HFFc6 (cell line): ENCODE measurements at places on chromosomes 16 and 17. TPM values are rescaled to one million over a fixed set of nuclear protein-coding genes. Genes with fewer than 3 reads are reported as not detected.

GRCh38 chr17:51121620-51122472 is 1.2 kb upstream of the SPAG9 start:
- peak; percentile 95 for DNase-seq
- H3K27ac ChIP-seq = peak overlapping the region; percentile 99
- H3K4me1 ChIP-seq = peaks cover 47% of the 10 kb centered on the region
- no peaks in the 10 kb centered on the region for H3K36me3 ChIP-seq
- peaks cover 5% of the 10 kb centered on the region; the same call in 1 of the 2 replicates for H3K27me3 ChIP-seq
- peak overlapping the region; percentile 90 for H3K4me3 ChIP-seq

GRCh38 chr17:78322858-78323455 is 36.9 kb downstream of the SOCS3 start:
- peaks cover 2% of the 10 kb centered on the region; the same call in 1 of the 2 replicates for H3K27me3 ChIP-seq
- no peaks in the 10 kb centered on the region for H3K36me3 ChIP-seq
- DNase-seq = no peak
- H3K27ac ChIP-seq = peak overlapping the region; percentile 100

Gene ANKS3
- total RNA-seq = 19.8 and 23.9 TPM in 2 replicates

Gene CA7
- total RNA-seq = not detected in 2 replicates

Gene LSM12
- 89.5 to 90.6 TPM (median 89.9 TPM) in 3 replicates for total RNA-seq

Gene PYDC1
- total RNA-seq = not detected in 3 replicates

- no peak for DNase-seq
- H3K4me3 ChIP-seq = no peak overlapping the region
Observed at GRCh38 chr16:68781784-68782183, 44.7 kb downstream of the CDH1 start.

GRCh38 chr17:9203771-9204425 is 182.6 kb downstream of the NTN1 start:
- no peak overlapping the region for H3K4me3 ChIP-seq
- H3K27ac ChIP-seq = no peak overlapping the region
- no peak for DNase-seq
- peaks cover 7% of the 10 kb centered on the region for H3K27me3 ChIP-seq

GRCh38 chr17:79843474-79843815 is 4.2 kb upstream of the CBX4 start:
- peaks cover 8% of the 10 kb centered on the region; the same call in 1 of the 2 replicates for H3K4me1 ChIP-seq
- H3K27me3 ChIP-seq = peaks cover 21% of the 10 kb centered on the region
- no peak overlapping the region for H3K27ac ChIP-seq
- H3K36me3 ChIP-seq = 0 out of 2 replicates have a peak, but pooled peaks cover under 1% of the 10 kb centered on the region
- DNase-seq = no peak
- H3K4me3 ChIP-seq = peak overlapping the region; percentile 86

GRCh38 chr17:68847711-68848110 is 107.5 kb downstream of the ABCA8 start:
- no peaks in the 10 kb centered on the region for H3K4me1 ChIP-seq
- H3K27ac ChIP-seq = no peak overlapping the region

- peaks cover 13% of the 10 kb centered on the region for H3K4me1 ChIP-seq
- peaks cover 6% of the 10 kb centered on the region; the same call in 1 of the 2 replicates for H3K27me3 ChIP-seq
- DNase-seq = no peak
- no peak overlapping the region for H3K4me3 ChIP-seq
- no peak overlapping the region for H3K27ac ChIP-seq
Observed at GRCh38 chr16:2865651-2866050, 7.7 kb upstream of the PRSS22 start.

DNA sequence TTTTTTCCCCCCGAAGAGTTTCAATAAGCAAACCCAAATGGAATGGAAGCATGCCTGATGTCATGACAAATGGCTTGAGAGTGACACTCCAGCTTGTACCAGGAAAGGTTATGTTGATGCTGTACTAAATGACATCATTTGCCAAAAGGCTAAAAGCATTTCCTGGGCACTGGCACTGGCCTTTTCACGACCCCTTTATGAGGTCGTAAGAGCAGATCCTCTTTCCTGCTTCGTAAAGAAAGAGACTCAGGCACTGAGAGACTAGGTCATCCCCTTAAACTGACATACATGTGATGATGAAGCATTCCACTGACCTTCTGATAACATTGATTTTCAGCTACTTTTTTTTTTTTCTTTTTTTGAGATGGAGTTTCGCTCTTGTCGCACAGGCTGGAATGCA is 30.5 kb downstream of the CEP295NL start:
- DNase-seq = no peak
- peaks cover 29% of the 10 kb centered on the region for H3K36me3 ChIP-seq
- peaks cover 13% of the 10 kb centered on the region for H3K27me3 ChIP-seq
- H3K27ac ChIP-seq = no peak overlapping the region
- H3K4me1 ChIP-seq = peaks cover 67% of the 10 kb centered on the region

DNA sequence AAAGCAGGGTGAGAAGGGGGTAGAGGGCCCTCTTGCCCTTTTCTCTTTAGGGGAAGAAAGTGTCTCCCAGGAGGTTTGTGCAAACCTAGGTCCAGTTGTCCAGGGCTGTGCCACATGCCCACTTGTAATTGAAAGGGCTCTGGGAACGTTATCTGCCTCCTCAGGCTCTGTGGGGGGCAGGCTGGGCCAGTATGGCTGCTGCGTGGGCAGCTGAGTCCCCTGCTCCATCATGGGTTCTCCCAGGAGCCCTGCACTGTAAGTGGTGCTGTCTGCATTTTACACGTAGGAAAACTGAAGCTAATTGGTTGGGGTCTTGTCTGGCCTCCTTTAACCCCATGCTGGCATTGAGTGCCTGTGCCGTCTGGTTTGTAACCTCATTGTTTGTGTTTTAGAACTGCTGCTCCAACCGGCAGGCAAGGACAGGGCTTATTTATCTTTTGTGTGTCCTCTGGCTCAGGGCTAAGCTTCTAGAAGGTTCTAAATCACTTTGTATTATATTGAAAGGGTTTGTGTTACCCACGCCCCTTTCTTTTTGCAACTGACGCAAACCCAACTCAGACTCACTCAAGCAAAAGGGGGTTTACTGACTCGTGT is 117.7 kb upstream of the CIBAR2 start:
- peaks cover 2% of the 10 kb centered on the region for H3K27me3 ChIP-seq
- H3K4me3 ChIP-seq = no peak overlapping the region
- DNase-seq = no peak
- peaks cover 48% of the 10 kb centered on the region for H3K4me1 ChIP-seq
- no peaks in the 10 kb centered on the region; the same call in 1 of the 2 replicates for H3K36me3 ChIP-seq

DNA sequence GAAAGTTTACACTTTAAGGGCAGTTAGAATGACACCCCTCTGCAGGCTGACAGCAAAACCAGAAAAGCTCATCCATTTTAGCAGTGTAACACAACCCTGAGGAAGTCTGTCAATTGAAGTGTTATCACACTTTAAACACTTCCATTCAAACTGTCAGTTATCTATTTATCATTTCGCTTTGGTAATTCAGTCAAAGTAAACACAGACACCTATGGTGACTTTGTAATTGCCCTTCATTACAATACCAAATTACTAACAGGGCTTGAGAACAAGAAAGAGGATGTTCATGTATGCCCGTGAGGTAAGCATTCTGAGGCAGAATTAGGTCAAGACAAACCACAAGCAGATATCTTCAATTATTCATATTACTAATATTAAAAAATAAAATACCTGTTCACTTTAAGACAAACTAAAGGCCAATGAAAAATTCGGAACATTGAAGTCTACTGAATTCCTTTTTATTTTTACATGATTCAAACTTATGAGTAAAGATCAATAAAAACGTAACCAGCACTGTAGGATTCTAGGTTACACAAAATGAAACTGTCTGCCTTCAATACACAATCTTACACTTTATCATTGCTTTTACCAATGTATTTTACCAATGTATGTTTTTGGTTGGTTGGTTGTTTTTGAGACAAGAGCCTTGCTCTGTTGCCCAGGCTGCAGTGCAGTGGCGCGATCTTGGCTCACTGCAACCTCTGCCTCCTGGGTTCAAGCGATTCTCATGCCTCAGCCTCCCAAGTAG is 57.1 kb downstream of the BRIP1 start:
- H3K36me3 ChIP-seq = peaks cover 11% of the 10 kb centered on the region; the same call in 1 of the 2 replicates
- no peaks in the 10 kb centered on the region for H3K27me3 ChIP-seq
- H3K4me1 ChIP-seq = peaks cover 53% of the 10 kb centered on the region

Gene MEOX1
- not detected in 3 replicates for total RNA-seq

GRCh38 chr17:28346199-28346580 is 10.6 kb downstream of the TNFAIP1 start:
- peak overlapping the region; percentile 97 for H3K27ac ChIP-seq
- H3K4me3 ChIP-seq = peak overlapping the region; percentile 71
- H3K4me1 ChIP-seq = peaks cover 34% of the 10 kb centered on the region
- H3K36me3 ChIP-seq = peaks cover 38% of the 10 kb centered on the region

DNA sequence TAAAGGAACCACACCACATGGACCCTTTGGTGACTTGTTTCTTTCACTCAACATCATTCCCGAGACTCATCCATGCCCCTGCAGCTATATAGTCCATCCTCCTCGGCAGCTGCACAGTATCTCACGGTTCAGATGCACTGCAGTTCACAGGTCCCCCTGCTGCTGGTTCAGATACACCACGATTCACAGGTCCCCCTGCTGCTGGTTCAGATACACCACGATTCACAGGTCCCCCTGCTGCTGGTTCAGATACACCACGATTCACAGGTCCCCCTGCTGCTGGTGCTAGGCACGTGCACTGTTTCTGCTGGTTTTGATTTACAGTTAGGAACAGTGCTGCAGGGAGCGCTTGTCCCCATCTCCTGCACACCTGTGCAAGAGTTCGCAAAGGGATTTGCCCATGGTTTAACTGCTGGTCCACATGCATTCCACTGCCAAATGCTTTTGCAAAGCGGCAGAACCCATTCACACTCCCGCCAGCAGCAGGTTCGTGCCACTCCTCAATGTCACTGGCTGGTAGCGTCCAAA is 3.8 kb downstream of the HSDL1 start:
- no peak overlapping the region for H3K27ac ChIP-seq
- no peak overlapping the region for H3K4me3 ChIP-seq
- H3K36me3 ChIP-seq = no peaks in the 10 kb centered on the region
- no peaks in the 10 kb centered on the region; the same call in 1 of the 2 replicates for H3K27me3 ChIP-seq
- no peak for DNase-seq
- H3K4me1 ChIP-seq = peaks cover 34% of the 10 kb centered on the region

DNA sequence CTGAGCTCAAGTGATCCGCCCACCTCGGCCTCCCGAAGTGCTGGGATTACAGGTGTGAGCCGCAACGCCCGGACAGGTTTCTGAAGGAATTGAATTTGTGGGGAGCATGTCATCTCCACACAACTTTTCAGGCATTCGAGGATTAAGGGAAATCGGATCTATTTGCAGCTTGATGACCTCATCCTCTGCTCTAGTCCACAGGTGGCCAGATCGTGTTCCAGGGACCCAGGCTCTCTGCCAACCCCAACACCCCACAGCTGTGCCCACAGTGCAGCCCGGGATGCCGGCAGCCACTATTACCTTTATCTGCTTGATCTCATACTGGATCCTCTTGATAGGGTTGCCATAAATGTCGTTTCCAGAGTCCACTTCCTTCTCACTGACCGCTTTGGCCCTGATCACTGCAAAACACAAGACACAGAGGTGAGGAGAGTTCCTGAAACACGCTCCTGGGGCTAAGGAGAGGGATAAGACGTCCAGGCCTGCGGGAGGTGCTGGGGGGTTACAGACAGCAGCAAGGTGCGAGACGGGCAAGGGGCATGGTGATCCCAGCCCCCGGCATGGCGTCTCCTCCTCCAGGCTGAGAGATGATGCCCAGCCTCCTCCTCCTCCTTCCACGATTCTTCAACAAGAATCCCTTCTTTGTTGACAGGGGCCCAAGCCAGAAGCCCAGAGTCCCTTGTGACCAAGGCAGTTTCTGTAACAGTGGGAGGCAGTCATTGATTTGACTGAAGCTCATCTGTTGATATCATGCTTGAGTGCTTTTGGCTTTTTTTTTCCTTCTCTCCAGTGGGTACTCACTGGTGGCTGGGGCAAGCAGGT is 29.3 kb downstream of the CEP295NL start:
- peaks cover 21% of the 10 kb centered on the region for H3K36me3 ChIP-seq
- no peak for DNase-seq
- H3K4me1 ChIP-seq = peaks cover 63% of the 10 kb centered on the region
- peaks cover 9% of the 10 kb centered on the region for H3K27me3 ChIP-seq
- peak overlapping the region; percentile 54; the same call in 1 of the 2 replicates for H3K27ac ChIP-seq

GRCh38 chr17:68737761-68738443 is 136.7 kb upstream of the FAM20A start:
- no peaks in the 10 kb centered on the region for H3K4me1 ChIP-seq
- peaks cover 3% of the 10 kb centered on the region; the same call in 1 of the 2 replicates for H3K27me3 ChIP-seq
- no peak for DNase-seq
- no peaks in the 10 kb centered on the region for H3K36me3 ChIP-seq

Gene TLCD2
- 3.2 and 4.0 TPM in 2 replicates for total RNA-seq

Gene RANGRF
- 25.8 and 31.5 TPM in 2 replicates for total RNA-seq

DNA sequence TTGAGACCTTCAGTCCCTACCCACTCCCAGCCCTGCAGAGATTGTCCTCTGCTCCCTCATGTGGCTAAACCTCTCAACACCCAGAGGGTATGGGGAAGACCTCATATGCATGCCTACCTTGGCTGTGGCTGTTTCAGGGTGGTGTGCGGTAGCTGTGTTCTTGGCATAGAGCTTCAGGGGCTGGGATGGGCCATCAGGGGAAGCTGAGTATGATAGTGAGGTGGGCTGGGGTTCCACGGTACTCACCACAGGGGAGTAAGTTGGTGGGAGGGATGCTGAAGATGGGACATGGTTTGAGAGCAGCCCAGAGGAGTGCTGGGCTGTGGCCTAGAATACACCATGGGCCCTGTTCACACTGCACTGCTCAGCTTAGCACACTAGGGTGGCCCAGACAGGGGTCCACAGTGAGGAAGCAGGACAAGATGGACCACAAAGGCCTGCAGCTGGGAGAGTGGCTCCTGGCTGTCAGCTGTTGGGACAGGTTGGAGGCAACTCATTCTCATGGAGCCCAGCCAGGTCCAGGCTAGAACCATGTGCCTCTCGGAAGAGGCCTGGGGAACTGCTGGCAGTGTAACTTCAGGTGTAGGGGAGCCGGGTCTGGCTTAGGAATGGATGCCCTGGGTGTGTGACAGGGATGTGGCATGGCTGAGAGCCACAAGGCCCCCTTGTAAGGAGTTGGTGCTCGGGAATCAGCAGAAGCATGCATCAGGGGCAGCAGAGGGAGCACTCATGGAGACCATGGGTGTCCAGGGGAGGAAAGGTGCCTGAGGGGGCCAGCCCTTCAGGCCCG is 3.1 kb downstream of the MFAP4 start:
- DNase-seq = no peak
- peaks cover 24% of the 10 kb centered on the region for H3K36me3 ChIP-seq
- H3K27ac ChIP-seq = peak overlapping the region; percentile 95
- H3K27me3 ChIP-seq = no peaks in the 10 kb centered on the region
- peaks cover 67% of the 10 kb centered on the region for H3K4me1 ChIP-seq
- peak overlapping the region; percentile 2; the same call in 1 of the 2 replicates for H3K4me3 ChIP-seq

- DNase-seq = no peak
- no peak overlapping the region for H3K27ac ChIP-seq
- no peak overlapping the region for H3K4me3 ChIP-seq
- H3K4me1 ChIP-seq = no peaks in the 10 kb centered on the region
- no peaks in the 10 kb centered on the region for H3K36me3 ChIP-seq
Observed at GRCh38 chr17:74812109-74813009, 36.2 kb upstream of the NAT9 start.

- H3K36me3 ChIP-seq = no peaks in the 10 kb centered on the region
- no peak for DNase-seq
- H3K4me1 ChIP-seq = no peaks in the 10 kb centered on the region
- no peak overlapping the region for H3K4me3 ChIP-seq
- H3K27ac ChIP-seq = no peak overlapping the region
Observed at GRCh38 chr16:19283637-19284036, 1.9 kb upstream of the CLEC19A start.
